Mesothelial cell of epicardium (in vitro differentiated cells): ENCODE measurements at places on chromosomes 12 and 14.

DNA sequence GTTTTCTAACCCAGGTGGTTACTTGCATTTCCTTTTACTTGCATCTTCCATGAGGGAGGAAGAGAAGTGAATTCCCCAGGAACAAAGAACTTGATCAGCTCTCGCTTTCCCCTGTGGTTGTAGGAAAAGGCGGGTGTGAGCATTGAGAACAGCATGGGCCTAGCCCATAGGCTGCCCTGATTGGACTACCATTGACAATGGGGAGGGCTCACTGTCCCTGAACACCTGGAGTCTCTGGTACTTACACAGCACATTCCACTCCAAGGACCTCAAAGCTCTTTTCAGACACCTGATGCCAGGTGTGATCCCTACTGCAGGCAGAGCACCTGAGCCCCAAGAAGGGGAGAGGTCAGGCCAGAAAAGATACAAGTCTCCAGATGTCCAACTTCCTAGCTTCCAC, 25.0 kb downstream of the MAX start:
- H3K27me3 ChIP-seq = no peaks in the 10 kb centered on the region
- no peak for DNase-seq
- H3K4me3 ChIP-seq = no peak overlapping the region

DNA sequence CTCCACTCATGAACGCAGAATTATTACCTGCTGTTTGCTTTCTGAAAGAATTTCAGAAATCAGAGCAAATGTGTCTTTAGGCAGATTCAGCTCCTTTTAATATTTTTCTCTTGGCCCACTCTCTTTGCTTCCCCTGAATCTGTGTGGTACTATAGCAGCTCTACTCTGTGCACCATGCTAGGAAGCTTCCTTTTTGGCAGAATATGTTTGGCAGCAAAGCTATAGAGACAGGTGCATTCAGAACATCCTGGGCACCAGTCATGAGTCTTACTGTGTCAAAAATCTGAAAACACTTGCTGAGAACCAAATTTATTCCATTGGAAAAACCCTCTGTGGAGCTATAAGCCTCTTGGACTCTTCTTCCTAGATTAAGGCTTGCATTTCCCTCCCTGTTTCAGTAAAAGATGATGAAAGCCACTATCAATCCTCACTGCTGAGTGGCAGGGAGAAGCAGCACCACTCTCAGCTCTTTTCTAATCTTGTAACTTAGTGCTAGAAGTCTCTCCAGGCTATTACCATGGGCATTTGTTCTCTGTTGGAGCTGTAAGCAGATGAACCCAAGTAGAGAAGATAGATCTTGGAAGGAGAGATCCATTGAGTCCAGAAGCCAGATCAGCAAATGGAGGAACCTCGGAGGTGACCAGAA, 18.2 kb downstream of the CIPC start:
- H3K27ac ChIP-seq = no peak overlapping the region
- H3K36me3 ChIP-seq = peaks cover 29% of the 10 kb centered on the region
- H3K27me3 ChIP-seq = no peaks in the 10 kb centered on the region
- H3K4me1 ChIP-seq = peaks cover 7% of the 10 kb centered on the region

- H3K27me3 ChIP-seq = no peaks in the 10 kb centered on the region
- no peak for DNase-seq
- H3K4me3 ChIP-seq = no peak overlapping the region
Measured at GRCh38 chr14:23186913-23187654, 3.6 kb upstream of the SLC7A8 start.

DNA sequence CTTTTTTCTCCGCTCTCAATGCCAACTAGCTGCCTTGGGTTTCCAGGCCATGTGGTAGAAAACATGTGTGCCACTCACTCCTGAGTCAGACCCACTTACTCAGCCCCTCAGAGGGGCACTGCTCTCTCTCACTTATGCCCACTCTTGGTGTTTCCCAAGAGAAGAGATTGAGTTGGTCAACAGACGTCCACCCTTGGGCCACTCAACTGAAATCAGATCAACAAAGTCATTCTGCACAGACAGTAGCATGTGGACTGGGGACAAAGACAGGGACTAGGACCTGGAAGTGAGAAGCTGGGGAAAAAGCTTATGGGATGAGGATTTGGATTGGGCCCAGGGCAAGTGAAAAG, 161.2 kb downstream of the EFCAB11 start:
- no peak overlapping the region for H3K27ac ChIP-seq
- no peak overlapping the region for H3K4me3 ChIP-seq
- peaks cover 15% of the 10 kb centered on the region for H3K4me1 ChIP-seq
- H3K27me3 ChIP-seq = no peaks in the 10 kb centered on the region

- H3K4me1 ChIP-seq = peaks cover 23% of the 10 kb centered on the region
- H3K36me3 ChIP-seq = peaks cover 27% of the 10 kb centered on the region
- no peak overlapping the region for H3K4me3 ChIP-seq
- H3K27ac ChIP-seq = peak overlapping the region; percentile 39
- no peaks in the 10 kb centered on the region for H3K27me3 ChIP-seq
Measured at GRCh38 chr14:50773632-50774541, 57.1 kb downstream of the NIN start.

DNA sequence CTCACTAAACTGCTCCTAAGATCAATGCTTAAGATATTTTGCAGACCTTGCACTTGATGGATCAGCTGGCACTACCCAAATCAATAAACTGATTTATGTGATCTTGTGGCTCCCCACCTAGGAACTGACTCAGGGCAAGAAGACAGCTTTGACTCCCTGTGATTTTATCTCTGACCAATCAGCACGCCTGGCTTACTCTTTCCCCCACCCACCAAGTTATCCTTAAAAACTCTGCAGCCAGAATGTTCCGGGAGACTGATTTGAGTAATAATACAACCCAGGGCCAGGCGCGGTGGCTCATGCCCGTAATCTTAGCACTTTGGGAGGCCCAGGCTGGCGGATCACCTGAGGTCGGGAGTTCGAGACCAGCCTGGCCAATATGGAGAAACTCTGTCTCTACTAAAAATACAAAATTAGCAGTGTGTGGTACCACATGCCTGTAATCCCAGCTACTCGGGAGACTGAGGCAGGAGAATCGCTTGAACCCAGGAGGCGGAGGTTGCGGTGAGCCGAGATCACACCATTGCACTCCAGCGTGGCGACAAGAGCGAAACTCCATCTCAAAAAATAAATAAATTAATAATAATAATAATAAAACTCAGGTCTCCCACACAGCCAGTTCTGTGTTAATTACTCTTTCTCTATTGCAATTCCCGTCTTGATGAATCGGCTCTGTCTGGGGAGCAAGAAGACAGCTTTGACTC, 12.0 kb downstream of the MORN3 start:
- peak overlapping the region; percentile 78 for H3K27ac ChIP-seq
- H3K4me1 ChIP-seq = peaks cover 24% of the 10 kb centered on the region
- no peaks in the 10 kb centered on the region for H3K27me3 ChIP-seq
- H3K36me3 ChIP-seq = peaks cover 2% of the 10 kb centered on the region
- H3K4me3 ChIP-seq = no peak overlapping the region

DNA sequence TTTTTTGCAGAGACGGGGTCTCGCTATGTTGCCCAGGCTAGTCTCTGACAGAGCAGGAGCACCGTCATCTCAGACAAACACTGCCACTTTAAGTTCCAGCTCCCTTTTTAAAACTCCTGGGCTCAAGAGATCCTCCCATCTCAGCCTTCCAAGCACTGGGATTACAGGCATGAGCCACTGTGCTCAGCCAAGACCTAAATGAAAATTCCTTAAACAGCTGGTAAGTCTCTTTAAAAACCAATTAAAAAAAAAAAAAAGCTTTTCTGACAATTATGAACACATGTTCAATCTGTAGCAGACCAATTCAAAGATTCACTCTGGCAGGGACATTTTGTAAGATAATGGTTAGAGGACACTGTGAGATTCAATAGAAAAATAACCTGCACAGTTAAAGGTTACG, 77.8 kb downstream of the HECTD4 start:
- peak overlapping the region; percentile 66 for H3K27ac ChIP-seq
- no peak for DNase-seq
- H3K27me3 ChIP-seq = no peaks in the 10 kb centered on the region
- H3K4me1 ChIP-seq = peaks cover 6% of the 10 kb centered on the region
- peaks cover 25% of the 10 kb centered on the region for H3K36me3 ChIP-seq
- no peak overlapping the region for H3K4me3 ChIP-seq

DNA sequence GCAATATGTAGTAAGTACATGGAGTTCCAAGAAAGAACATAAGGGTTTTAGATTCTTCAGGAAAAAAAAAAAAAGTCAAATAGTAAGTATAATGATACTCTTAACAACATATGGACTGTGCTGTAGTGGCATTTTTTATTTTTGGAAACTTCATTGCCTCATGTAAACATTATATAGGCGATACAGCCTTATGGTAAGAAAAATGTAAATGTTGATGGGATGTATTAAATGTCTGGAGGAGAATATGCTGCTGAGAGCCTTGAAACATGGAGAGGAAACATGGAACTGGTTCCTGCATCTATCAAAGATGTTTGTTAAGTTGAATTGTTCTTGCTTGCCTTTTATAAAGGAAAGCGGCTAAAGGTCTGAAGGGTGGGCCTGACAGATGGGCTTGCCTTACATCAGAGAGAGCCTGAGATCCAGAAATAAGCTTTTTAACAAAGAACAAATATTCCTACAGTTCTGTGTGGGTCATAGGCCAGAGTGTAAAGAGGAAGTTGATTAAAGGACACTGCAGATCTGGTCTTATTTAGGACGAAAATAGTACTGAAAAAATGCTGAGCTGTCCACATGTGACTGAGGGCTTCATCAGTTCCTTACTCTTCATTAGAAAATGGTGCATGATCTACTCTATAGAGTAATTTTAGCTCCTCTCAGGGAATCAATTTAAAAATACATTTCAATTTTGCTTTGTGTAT, 448.1 kb upstream of the DCN start:
- peaks cover 4% of the 10 kb centered on the region for H3K4me1 ChIP-seq
- H3K27ac ChIP-seq = no peak overlapping the region
- H3K36me3 ChIP-seq = peaks cover 3% of the 10 kb centered on the region
- no peak overlapping the region for H3K4me3 ChIP-seq
- DNase-seq = no peak

DNA sequence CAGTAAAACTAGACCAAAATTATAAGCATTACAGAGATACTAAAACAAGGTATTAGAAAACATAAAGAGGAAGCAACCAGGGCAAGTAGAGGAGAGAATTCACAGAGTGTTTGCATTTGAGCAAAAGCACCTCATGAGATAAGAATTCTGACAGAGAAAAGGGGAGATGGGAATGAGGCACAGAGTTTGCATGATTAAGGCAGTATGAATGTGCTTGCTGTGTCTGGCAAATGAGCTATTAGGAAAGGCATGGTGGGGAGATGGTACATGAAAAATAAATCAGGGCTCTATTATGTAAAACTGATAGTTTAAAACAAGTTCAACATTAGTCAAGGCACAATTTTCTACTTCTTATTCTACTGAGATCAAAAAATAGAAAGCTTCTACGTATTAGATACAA, 23.1 kb downstream of the GARIN6 start:
- H3K4me1 ChIP-seq = peaks cover 4% of the 10 kb centered on the region
- no peaks in the 10 kb centered on the region for H3K27me3 ChIP-seq
- no peak overlapping the region for H3K4me3 ChIP-seq
- H3K36me3 ChIP-seq = no peaks in the 10 kb centered on the region

DNA sequence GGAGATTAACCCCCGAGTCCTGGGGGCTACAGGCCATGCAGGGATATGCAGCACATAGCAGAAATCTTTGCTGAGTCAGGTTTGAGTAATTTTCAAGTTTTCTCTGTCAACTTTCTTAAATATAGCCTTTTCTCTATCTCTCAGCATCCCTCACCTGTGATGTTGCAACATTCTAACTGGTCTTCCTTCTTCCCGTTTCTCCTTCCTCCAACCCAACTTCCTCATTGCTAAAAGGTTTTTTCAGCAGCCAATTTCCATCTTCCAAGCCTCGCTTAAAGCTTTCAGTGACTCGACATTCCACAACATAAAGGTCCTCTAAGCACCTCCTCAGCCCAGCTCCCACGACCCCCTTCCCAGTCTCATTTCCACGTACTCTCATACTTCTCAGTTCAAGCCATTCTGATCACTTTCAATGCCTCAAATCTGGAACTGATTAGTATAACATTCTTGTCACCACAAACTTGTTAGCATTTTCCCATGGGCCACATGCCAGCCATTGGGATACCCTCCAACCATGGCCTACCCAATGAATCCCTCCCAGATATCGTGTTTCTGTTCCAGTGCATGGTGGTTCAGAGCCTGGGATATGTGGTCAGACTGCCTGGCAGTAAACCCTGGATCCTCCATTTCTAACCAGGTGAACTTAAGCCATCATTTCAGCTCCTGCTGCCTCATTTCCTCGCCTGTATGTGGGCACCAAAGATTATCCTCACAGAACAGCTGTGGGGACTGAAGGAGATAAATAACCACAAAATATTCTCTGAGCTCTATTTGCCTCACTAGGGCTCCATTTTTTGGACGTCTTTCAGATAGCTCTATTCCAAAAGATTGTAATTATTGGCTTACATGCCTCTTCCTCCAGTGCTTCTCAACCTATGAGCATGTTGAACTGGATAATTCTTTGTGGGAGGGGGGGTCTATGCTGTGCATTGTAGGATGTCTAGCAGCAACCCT, 65.8 kb downstream of the KCNK10 start:
- H3K27ac ChIP-seq = no peak overlapping the region
- no peaks in the 10 kb centered on the region for H3K36me3 ChIP-seq
- H3K4me1 ChIP-seq = no peaks in the 10 kb centered on the region
- H3K4me3 ChIP-seq = no peak overlapping the region
- DNase-seq = no peak
- H3K27me3 ChIP-seq = peaks cover 52% of the 10 kb centered on the region

GRCh38 chr14:103318750-103319419, 15.2 kb upstream of the EIF5 start:
- H3K36me3 ChIP-seq = no peaks in the 10 kb centered on the region
- H3K4me3 ChIP-seq = no peak overlapping the region
- DNase-seq = no peak
- no peaks in the 10 kb centered on the region for H3K4me1 ChIP-seq
- no peak overlapping the region for H3K27ac ChIP-seq

DNA sequence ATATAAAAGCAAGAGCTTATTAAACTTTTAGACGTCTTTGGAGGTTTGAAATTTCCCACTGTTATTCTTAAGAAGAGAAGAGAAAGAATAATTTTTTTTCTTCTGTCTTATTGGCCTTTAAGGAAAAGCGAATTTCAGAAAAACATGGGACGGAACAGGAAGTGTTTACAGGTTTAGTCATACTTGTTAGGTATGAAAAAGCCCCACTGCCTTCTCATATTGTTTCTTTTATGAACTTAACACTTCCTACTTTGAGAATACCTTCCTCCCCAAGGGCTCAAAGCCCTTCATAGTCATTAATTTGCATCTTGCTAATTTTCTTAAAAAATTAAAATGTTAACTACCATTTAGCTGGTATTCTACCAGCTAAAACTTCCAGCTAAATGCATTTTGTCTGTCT, 82.0 kb downstream of the ETV6 start:
- H3K4me3 ChIP-seq = no peak overlapping the region
- no peaks in the 10 kb centered on the region for H3K36me3 ChIP-seq
- H3K4me1 ChIP-seq = peaks cover 29% of the 10 kb centered on the region
- H3K27ac ChIP-seq = no peak overlapping the region
- no peak for DNase-seq
- H3K27me3 ChIP-seq = no peaks in the 10 kb centered on the region
